Mesothelial cell of epicardium (in vitro differentiated cells): ENCODE measurements at places on chromosomes 2 and 18. TPM values are rescaled to one million over a fixed set of nuclear protein-coding genes. Genes with fewer than 3 reads are reported as not detected.

DNA sequence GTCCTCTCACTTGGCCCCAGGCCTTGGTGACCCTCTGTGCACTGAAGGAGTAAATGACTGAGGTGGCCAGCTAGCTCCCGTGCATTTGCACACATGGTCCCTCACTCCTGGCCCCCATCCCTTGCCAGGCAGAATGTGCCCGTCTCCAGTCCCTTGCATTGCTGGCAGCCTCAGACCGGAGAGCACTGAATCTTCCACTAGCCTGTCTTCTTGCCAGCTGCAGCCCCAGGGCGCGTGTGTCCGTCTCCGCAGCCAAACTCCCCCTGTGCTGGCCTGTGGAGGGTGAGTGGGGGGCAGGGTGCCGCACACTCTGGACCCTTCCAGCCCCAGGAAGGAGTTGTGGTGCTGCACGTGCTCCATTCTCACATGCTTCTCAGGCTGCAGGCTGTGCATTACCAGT is 35.9 kb downstream of the INPP4A start:
- no peak for DNase-seq

GRCh38 chr2:196453613-196454047 is 185.9 kb upstream of the CCDC150 start:
- DNase-seq: no peak

DNA sequence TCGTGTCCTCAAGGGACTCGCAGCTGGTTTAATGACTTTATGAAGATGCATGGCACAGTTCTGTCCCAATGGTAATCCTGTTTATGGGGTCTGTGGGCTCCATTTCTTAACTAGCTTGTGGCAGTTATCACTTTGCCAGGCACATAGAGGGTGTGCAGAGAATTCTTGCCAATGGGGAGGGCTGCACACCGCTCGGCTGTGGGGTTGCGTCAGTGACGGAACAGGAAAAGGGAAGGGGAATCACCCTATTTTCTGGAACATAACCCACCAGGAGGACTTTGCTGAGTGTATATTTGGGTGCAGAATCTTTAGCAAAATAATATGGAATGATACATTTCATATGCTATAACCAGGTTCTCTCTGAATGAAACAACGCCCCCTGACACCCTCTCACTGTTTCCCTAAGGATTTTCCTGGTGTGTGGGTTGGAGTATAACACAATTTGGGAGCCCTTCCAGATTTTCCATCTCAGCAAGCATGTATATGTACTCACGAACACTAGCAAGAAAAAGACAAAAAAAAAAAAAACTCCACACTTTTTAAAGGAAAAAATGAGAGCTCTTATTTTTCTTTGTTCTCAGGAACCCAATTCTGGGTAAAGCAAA is 43.9 kb upstream of the TRIB2 start:
- DNase-seq: no peak

GRCh38 chr18:50159654-50160046 is 35.3 kb downstream of the MYO5B start:
- no peak for DNase-seq

DNA sequence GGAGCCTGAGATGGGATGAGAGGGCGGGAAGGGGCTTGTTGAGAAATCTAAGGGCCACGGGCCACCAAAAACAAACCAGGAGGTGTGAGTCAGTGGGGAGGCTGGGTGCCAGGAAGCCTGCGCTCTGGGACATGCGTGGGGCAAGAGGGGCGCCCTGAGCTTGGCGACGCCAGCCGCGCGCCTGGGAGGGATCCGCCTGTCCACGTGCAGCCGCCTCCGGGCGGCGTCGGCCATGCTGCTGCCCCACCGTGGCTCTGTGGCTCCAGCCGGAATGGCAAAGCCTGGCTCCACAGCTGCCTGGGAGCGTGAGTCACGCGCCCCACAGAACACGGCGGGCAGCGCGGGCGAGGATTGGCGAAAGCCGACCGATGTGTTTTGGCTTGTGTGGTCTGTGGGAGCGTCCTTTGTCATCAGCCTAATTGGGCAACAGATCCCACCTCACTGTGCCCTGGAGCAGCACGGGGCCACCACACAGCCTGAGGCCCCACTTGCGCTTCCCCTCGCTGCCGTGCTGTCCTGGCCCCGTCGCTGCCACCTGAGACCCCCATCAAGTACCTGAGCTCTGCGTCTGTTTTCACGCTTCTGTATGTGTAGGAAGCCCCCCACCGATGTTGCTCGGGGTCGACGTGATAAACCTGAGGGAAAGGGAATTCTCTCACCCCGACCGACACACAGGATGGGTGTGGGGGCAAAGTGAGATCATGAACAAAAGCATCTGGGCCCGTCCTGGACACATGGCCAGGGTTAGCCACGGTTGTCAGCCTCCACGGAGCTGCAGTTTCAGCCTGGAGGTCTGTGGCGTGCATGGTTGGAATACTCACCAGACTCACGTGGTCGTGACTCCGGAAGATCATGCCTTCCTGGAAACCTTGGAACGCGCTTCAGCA is 80.5 kb downstream of the NFATC1 start:
- DNase-seq: no peak

- no peak for DNase-seq
These were observed 7.0 kb downstream of the TMEM131 start for GRCh38 chr2:97988722-97989121.

DNA sequence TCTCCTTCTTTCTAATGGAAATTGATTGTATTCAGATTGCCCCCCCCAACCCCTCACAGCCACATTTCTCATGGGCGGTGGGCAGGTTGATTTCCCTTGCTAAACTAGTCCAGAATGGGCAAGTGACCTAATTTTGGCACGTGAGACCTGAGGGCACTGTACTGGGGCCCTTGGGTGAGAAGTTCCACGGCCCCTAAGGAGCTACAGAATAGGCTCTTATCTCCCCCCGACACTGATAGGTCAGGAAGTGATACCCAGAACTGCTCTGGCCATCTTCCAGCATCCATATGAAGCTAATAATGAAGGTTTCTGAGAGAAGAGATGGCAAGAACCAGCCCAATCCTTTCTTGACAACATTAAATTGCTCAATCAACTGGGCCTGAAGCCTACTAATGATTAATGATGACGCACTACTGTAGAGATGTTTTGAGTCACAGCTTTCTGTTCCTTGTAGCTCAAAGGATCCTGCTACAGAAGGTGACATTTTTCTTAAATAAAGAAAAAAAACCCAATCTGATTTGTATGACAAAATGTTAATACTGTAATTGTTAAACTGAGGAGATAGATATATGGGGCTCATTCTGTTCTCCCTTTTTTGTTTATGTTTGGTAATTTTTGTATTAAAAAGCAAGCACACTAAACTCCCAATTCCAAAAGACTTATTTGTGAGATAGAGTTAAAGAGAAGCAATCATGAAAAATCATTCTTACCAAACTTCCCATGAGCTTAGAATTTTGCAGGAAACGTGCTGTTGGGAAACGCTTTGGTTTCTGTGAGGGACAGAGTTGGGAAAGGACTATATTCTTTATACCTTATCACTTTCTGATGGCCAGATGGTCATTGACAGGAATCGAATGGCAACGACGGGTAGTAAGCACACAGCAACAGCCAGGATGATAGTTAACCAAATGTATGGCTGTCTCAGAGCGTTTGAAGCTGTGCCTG is 28.2 kb upstream of the NARS1 start:
- no peak for DNase-seq

Gene CYP27C1
- 4.0 to 4.5 TPM (median 4.1 TPM) in 3 replicates for total RNA-seq

DNA sequence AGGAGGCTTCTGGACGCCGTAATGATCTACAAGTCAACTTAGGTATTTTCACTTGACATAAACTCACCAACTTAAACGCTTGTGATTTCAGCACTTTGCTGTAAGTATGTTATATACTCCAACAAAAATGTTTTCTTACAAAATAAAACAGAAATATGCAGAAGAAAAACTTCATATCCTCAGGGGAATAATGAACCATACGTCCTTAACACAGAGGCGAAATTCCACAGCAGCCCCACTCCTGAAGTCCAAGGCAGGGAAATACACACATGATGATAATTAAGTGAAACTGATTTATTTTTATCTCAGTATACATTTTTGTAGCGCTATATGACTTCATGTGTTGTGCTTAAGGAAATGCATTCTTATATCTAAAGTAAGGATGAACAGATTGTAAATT is 335.4 kb upstream of the VWC2L start:
- DNase-seq: no peak

DNA sequence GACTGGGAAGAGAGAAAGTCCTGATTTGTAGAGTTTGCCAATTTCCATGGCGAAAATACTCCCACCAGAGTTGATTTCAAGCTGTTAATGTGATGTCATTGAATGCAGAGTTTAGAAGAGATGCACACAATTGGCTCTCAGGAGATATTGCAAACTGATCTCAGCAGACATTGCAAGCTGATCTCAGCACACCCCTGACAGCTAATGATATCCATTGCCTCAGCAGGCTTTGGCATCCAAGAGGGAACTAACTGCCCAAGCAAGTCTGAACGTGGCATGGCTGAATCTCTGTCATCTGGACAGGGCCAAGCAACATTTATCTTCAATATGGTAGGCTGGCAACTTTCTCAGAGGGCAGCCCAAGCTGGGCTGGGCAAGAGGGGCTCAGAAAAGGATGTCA is 78.4 kb upstream of the CYP1B1 start:
- no peak for DNase-seq

DNA sequence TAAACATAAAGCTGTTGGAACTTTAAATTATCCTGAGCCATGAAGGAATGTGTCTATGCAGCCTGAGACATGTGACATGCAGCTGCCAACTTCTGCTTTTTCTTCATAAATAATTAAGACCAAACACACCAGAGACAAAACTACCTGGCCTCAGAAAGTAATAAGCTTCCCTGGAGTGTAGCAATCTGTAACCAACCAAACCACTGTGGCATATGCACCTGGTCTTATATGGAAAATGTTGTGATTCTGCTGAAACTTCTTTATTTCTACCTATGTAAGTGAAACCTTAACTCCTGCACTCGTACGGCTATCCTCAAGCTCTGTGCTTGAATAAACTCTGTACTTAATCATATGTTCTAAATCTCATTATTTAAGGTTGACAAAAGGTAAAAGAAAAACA is 515.0 kb downstream of the TMEM182 start:
- DNase-seq: no peak

GRCh38 chr2:182933629-182934028 is 67.2 kb upstream of the FRZB start:
- DNase-seq: no peak

Gene STPG4
- total RNA-seq: 0.27 to 0.52 TPM in 2 of 3 replicates, not detected in the other

GRCh38 chr2:104468846-104469245 is 385.1 kb upstream of the POU3F3 start:
- no peak for DNase-seq
